AG09309 (cell line): ENCODE measurements at places on chromosomes 1 and 21.

DNA sequence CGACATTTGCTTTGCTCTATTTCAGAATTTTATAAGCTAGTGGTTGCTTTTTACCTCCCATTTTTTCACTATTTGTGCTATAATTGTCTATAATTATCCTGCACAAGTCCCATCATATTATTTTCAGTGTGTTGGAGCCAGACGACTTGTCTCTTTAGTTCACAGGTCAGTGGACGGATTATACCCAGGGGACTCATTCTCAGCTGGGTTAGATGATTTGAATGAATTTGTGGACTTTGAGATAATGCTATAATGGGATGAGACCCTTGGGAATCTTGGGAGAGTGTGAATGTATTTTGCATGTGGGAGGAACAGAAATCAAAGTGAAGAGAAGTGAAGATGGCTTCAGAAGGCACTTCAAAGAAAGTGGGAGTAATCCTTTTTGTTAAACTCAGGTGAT is 31.5 kb upstream of the KCNK1 start:
- DNase-seq = no peak

- DNase-seq = no peak
Measured at GRCh38 chr1:238205045-238205662, 314.4 kb upstream of the ZP4 start.

DNA sequence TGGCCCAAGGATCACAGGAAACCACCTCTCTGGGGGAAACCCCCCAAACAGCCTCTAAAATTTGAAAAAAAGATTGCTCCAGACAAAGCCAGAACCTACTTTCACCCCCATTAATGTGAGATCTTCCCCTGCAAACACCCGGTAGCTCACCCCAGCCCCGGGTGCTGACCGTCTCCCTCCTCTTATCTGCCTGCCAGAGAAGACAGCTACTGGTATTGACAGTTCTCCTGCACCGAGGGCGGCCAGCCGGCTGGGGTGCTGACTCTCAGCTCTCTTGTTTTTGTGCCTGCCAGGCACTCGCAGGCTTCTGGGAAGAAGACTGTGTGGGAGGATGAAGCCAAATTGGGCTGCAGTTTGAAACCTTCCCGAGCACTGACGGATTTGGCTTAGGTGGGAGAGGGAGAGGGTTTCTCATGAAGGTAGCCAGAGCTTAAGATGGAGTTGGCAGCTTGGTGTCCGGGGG is 48.2 kb downstream of the RASSF5 start:
- no peak for DNase-seq

- DNase-seq = no peak
Measured at GRCh38 chr1:100178091-100178490, at the start of gene LRRC39. Gene LRRC39 (minus strand): TSS chr1:100178256. CDS start chr1:100168516, 9,740 bp downstream.

DNA sequence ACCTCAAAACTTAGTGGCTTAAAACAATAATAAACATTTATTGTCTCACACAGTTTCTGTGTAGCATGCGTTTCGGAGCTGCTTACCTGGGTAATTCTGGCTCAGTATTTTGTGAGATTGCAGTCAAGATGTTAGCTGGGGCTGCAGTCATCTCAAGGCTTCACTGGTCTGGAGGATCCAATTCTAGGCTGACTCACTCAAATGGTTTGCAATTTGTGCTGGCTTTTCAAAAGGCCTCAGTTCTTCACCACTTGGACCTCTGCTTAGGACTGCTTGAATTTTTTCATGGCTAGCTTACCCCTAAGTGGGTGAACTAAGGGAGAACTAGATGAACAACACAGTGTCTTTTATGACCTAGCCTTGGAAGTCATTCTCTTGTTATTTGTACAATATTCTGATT is 21.0 kb downstream of the XPR1 start:
- DNase-seq = no peak

- DNase-seq = no peak
Measured at GRCh38 chr21:46366561-46366960, 42.6 kb downstream of the PCNT start.

DNA sequence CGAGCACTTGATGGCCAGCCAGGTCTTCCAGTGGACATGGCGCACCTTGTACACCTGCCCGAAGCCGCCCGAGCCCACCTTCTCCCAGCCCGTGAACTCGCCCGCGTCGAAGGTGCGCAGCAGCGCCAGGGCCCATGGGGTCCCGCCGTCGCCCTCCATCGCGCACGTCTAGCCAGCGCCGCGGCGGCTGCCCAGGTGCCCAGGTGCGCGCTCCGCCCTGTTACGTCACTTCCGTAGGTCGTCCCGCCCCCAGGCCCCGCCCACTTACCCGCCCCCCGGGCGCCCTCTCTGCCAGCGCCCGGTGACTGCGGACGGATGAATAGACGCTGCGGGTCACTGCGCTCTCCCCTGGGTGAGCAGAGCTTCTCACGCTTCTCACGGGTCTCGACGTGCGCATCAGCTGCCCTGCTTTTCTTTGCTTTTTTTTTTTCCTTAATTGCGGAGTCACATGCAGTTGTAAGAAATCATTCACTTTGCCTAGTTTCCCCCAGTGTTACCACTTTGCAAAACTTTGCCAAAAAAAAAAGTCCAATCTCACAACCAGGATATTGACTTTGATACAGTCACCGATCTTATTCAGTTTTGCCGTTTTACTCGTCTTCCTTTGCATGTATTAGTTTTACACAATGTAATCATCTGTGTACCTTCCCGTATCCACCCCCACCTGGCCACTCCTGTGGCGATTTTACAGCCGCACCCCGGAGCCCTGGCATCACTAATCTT is at the start of gene RIPK4:
Gene RIPK4, minus strand, starts transcription at position 170 of the 723 bp plus-strand sequence. Its CDS starts 11 bp downstream, at position 159.
- no peak for DNase-seq

DNA sequence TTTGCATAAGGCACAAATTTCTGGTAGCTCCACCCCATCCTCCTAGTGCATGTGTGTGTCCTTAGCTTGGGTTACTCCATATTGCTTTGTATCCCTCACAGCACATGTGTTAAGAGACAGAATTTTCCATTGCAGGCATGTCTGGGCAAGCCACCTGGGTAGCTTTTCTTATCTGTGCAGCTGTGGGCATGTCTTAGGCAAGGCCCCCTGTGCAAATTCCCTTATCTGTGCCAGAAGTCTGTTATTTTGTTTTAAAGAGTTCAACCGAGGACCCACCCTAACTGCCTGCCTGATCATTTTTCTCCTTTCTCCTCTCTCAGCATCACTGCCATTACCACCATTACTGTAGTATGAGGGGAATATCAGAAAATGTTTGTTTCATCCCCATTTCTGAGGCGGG is 131.9 kb downstream of the CYYR1 start:
- no peak for DNase-seq

DNA sequence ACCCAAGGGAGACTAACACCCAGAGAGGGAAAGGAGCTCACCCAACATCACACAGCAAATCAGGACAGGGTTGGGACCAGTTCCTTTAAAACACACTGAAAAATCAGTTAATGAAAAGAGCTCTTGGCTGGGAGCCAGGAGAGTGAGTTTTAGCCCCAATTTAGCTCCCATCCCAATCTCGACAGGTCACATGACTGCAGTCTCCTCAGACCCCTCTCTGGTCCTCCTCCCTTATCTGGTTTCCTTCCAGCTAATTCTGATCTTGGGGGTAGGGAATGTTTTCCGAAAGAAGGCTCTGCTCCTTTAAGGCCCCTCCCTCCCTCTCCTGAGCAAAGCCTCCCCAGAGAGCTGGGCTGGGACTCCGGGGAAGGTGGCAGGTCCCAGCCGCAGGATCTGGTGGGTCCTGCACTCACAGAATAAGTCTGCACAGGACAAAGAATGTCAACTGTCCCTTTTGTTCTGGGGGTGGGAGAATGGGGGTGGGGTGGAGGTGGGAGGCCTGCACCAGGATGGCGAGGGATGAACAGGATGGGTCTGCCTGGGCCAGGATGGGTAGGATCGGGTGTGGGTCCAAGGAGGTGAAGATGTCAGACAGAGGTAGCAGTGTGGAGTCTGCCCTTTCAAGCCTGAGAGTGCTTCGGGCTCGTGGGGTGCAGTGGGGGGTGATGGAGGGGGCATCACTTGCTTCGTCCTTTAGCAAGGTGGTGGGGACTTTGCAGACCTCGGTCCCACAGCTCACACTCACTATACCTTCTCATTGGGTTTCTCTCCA is 57.3 kb upstream of the SSBP3 start:
- DNase-seq = no peak

DNA sequence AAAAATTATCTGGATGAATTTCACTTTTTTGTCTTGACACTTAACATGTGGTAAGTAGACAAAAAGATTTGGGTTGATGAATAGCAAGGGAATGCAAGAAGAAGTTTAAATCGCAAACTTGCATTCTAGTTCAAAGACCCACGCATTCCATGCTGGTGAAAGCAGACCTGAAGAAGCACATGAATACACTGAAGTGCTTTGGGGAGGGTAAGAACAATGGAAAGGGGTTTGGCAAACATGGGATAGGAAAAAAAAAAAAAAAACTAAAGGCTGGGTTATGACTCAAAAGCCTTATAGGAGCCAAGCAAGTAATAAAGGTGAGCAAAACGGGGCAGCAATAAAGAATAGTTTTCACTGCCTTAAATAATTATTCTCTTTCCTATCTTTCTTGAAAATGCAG is 450.2 kb downstream of the LMO4 start:
- DNase-seq = no peak

- DNase-seq = no peak
Measured at GRCh38 chr1:241808265-241808664, 39.7 kb upstream of the EXO1 start.

- no peak for DNase-seq
Measured at GRCh38 chr1:23473037-23473800, 10.8 kb downstream of the ASAP3 start.

DNA sequence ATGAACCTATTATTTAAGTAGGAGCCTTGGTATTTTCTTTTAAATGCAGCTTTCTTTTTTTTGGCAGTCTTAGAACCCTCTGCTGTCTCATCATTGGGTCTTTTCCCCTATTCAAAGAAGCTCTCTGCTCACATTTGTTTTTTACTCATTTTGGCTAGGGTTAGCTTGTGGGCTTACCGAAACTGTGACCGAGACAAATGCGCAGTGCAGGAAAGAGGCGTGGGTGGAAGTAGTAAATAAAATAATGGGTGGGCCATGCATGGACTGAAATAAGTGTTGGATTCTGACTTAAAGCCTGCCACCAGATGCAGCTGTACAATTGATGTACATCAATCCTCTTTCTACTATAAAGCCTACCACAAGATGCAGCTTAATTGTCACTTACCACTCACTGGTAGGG is 14.7 kb downstream of the XPR1 start:
- DNase-seq = no peak

DNA sequence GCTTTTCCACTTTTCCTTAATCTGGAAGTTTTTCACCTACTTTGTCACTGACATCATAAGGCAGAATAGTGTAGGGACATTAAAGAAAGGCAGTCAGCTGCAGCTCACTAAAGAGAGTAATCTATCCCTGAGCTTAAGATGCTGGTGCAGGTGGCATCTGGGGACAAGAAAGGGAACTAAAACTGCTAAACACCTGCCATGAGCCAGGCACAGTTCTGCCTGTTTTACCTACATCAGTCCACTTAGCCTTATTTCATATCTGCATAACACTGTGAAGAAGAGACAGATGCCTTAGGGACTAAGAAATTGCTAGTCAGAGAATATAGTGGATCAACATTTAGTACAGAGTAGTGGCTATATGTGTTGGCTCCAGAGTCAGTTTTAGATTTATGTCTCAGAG is 88.1 kb downstream of the GPATCH2 start:
- DNase-seq = no peak

- no peak for DNase-seq
Measured at GRCh38 chr1:156813750-156814570, 2.7 kb downstream of the SH2D2A start.

GRCh38 chr1:20373764-20374163 is 83.1 kb downstream of the VWA5B1 start:
- DNase-seq = no peak

DNA sequence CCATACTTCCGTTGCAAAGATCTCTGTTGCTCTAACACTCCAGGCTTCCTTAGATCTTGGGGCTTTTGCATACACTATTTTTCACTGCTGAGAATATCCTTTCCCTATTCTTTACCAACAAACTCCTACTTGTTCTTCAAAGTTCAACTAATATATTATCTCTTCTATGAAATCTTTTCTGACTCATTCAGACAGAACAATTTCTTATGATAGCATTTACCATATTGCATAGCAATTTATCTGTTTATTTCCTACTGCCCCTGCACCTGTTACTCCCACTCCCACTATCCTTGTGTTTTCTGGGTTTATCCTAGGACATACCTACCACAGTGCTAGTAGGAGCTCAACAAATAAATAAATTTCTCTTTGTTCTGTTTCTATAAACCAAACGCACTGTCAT is 11.0 kb downstream of the GADD45A start:
- no peak for DNase-seq

DNA sequence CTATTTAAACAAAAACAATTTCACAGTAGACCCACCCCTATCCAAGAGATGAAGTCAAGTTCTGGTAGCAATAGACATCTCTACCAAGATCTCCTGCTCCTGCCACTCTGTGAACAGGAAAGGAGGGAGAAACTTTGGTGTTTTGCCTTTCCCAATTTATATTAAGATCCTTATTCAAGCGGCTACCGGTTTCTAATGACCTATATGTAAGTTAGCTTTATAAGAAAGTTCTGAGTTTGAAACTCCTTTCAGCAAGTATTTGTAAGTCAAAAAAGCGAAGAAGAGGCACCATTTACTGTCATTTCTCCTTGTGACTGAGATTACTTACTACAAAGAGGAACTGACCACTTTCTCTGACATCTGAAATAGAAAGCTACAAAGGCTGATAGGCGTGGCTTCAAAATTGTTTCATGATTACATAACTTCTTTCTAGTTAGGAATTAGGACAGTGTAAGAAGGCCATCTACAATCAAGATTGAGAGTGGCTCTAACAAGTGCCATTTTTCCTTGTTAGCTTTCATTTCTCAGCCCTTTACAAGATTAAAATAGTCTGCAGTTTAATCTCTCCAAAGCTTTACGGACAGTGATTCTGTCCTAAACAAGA is at the start of gene MNDA:
Gene MNDA, plus strand, starts transcription at position 448 of the 604 bp plus-strand sequence. CDS start 10,803 bp downstream, outside the sequence.
- DNase-seq = no peak

GRCh38 chr1:54403405-54403804 is 2.8 kb downstream of the SSBP3 start:
- no peak for DNase-seq

- DNase-seq = no peak
Measured at GRCh38 chr1:27332536-27333281, 9.1 kb upstream of the SYTL1 start.

DNA sequence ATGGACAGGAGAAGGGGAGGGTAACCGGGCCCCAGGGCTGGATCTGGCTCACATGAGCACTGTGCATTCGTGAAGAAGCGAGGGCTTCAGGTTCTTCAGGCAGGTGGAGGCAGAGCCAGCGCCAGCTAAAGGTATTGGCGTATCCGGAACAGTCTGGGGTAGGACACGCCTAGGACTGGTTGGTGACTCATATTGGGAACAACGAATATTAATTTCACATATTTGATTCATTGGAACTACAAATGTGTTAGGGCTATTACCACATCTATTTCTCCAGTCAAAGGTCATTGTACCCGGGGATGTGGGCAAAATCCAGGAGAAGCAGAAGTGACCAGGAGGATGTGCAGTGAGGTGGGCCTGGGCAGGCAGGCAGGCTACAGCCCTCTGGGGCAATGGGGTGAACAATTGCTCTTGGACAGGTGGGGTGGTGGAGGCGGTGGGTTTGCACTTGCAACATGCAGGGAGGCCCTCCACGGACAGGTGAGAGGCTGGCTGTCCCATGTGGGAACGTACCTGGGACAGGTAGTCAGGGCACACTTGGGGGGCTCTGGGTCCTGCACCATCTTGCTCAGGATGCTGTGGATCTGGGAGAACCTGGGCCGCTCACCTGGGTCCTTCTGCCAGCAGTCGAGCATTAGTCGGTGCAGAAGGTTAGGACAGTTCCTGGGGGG is 26.7 kb downstream of the CDCA8 start:
- no peak for DNase-seq

- DNase-seq = no peak
Measured at GRCh38 chr1:211734791-211735190, 59.4 kb upstream of the NEK2 start.
